ENCODE measurements at places on chromosomes 6 and 20.

GRCh38 chr20:36818861-36819260 lies 45.3 kb upstream of the DSN1 start:
- DNase-seq: peak; percentile 27

GRCh38 chr6:1592852-1593251 lies 16.9 kb upstream of the FOXC1 start:
- DNase-seq: no peak

- no peak for DNase-seq
Measured at GRCh38 chr6:138225953-138226352, 7.7 kb upstream of the PBOV1 start.

- no peak for DNase-seq
Measured at GRCh38 chr20:47782920-47783552, 2.2 kb downstream of the SULF2 start.

- no peak for DNase-seq
Measured at GRCh38 chr6:146990821-146991798, 213.1 kb upstream of the STXBP5 start.

- peak; percentile 17 for DNase-seq
Measured at GRCh38 chr6:165218829-165219228, 90.6 kb downstream of the C6orf118 start.

- no peak for DNase-seq
Measured at GRCh38 chr20:36336954-36337704, 31.0 kb downstream of the DLGAP4 start.

DNA sequence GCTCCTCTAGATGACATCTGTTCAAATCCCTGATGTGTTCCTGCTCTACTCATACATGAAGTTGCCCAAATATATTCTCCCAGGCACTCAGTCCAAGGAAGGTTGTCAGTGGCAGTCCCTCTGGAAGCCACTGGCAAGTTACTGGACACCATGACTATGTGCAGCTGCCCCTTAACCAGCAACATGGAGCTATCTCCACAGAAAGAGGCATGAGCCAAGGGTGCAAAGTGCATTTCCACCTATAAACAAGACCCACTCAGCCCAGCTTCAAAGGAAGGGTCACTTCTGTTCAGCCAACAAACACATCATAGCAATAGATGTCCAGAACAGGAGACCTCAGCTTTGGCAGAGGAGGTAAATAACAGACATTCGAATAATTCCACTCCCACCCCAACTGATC lies 217.6 kb upstream of the PMEPA1 start:
- DNase-seq: no peak

DNA sequence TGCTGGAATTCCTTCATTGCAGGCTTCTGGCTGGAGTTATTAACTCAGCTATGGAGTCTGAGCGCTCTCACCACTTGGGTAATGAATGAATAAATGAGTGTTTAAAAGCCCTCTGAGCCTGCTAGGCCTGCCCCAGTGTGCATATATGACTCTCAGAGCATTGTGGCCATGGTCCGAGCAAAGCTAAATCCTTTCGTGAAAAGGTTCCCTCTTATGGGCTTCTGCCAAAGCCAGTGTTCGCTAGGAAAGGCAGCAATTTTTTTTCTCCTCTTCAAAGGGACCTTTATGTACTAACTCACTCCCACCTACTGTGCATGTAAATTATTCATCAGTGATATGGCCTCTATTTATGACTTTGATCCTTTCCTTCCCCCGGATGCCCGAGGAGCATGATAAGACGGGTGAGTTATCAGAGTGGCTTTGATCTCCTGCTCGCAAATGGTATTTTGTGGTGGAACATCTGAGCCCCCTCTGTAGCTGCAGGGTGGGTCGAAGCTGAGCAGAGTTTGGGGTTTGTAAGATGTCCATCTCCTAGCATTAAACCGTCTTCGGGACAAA lies 88.6 kb downstream of the LINC00237 start:
- peak; percentile 51 for DNase-seq

DNA sequence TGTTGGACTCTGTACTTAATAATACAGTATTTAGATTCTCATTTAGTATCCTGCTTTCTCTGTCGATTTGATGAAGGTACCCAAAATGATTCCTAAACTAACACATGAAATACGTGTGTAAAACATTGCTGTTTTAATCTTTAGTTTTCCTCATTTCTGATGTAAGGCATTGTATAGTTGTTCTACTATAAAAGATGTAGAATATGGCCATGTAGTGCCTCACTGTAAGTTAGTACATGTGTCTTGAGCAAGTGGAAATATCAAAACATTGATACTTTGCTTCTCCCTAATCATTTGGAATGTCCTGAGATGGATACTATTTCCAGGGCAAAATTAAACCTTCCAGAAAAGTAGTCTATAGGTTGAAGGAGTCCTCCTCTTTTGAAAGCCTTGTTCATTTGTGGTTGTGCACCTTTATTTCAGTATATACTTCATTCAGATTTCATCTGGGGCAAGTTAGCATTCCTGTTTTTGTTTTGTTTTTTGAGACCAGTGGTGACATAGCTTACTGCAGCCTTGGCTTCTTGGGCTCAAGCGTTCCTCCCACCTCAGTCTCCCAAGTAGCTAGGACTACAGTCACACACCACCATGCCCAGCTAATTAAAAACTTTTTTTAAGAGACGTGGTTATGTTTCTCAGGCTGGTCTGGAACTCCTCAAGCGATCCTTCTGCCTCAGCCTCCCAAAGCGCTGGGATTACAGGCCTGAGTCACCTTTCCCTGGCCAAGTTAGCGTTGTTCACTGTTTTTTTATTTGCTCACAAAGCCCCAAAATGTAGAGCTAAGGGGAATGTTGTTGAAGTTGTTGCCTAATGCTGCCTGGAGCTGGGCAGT lies 11.6 kb downstream of the SRSF3 start:
- DNase-seq: no peak

GRCh38 chr6:95142101-95142500 lies 435.2 kb upstream of the MANEA start:
- DNase-seq: no peak

- no peak for DNase-seq
Measured at GRCh38 chr20:20060234-20060998, 8.1 kb downstream of the CFAP61 start.

- DNase-seq: no peak
Measured at GRCh38 chr6:25659633-25660368, 7.8 kb downstream of the SCGN start.

DNA sequence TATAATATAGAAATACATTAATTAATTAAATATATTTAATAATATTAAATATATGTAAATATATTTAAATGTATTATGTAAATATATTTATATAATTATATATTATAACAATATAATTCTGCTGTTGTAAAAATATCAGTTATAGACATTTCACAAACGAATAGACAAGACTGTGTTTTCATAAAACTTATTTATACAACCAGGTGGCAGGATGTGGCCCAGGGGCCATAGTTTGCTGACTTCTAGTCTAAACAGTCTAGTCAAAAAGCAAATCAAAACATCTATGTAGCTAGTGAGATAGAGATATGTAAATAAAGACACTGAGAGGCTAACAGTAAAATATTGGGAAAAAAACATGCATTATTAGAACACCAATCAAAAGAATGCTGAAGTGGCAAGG lies 136.4 kb downstream of the TBXT start:
- no peak for DNase-seq

- no peak for DNase-seq
Measured at GRCh38 chr6:34574647-34575293, 18.6 kb upstream of the SPDEF start.

- peak; percentile 33 for DNase-seq
Measured at GRCh38 chr6:110180228-110181008, at the start of gene CDC40. CDC40 (plus strand) TSS chr6:110180427; CDS start chr6:110180445, 18 bp downstream.

GRCh38 chr6:38215651-38216311 lies 396.3 kb downstream of the ZFAND3 start:
- no peak for DNase-seq

DNA sequence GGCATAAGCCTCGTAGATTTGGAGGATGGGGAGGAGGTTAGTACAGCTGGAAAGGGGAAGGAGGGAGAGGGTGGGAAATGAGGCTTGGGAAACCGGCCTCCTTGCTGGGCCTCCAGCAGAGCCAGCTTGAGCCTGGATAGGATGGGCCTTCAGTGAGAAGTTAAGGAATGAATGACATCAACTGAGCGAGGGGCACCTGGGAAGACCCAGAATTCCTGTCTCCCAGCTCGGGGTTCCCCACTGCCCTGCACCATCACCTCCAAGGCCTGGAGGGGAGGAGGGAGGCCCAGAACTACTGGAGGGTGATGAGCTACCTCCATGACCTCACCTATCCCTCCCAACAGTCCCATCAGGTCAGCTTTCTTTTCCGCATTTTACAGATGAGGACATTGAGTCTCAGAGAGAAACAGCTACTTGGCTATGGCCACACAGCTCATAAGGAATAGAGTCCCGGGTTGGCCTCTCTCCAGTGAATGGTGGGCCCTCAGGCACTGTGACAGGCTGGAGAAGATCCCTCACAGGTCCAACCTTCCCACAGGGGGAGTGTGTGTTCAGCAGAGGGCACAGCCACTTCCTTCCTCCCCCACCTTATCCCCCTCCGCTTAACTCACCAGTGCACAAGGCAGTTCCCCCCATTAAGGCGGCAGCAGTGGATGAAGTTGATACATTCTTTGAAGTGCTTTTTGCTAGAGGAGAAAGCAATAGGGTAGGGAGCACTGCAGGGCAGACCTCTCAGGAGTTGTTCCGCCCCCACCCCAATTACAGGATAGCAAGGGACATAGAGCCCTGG lies 6.8 kb downstream of the DUSP15 start:
- DNase-seq: no peak

- DNase-seq: no peak
Measured at GRCh38 chr6:63442870-63443269, 123.1 kb upstream of the LGSN start.

- no peak for DNase-seq
Measured at GRCh38 chr6:118298476-118299427, 249.3 kb upstream of the PLN start.

- DNase-seq: no peak
Measured at GRCh38 chr6:14217728-14218518, 100.4 kb downstream of the CD83 start.

- no peak for DNase-seq
Measured at GRCh38 chr20:9082741-9083140, 13.9 kb downstream of the PLCB4 start.

DNA sequence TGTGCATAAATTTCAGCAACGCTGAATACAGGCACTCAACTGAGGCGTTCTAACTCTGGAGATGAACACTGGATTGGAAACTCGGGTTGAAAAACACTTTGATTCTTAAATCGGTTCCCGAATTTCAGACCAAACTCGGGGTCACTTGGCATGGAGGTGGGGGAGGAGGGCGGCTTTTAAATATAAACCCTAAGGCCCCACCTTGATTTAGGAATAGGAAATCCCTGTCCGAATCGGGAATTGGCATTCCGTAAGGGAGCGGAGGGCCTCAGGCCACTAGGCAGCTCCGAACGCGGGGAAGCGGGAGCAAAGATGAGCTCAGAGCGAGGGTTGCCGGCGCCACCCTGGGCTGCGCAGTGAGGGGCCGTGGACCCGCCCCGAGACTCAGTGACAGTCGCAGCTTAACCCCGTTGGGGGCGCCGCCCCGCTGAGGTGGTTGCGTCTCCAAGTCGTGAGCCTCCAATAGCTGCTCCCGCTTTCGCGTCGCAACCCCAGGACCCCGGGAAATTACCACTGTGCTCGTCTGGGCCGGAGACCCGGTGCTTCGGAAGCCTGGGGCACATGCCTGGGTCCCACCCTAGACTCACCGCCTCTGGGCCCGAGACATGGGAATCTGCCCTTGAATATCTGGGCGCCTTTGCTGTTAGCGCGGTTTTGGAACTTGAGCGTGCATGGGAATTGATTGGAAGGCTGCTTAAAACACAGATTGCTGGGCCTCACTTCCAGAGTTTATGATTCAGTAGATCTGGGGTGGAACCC lies 4.6 kb upstream of the SIM1 start:
- DNase-seq: no peak

DNA sequence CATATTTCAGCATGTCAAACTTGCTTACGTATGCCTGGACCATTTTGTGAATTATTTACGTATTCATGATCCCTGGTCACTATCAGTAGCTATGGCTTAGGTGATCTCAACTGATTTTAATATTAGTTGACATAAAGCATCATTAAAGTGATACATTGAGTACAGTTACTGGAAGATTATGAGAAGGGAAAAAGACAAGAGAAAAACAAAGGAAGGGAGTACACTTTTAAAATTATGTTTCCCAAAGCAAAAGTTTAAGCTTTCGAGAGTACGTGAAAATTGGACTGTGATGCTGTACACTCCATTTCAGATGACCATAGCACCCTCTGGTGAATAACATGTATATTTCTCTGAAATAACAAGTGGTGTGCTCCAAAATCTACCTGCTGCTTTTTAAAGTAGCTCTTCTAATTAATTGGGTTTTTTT lies 215.0 kb upstream of the HSF2 start:
- DNase-seq: no peak

DNA sequence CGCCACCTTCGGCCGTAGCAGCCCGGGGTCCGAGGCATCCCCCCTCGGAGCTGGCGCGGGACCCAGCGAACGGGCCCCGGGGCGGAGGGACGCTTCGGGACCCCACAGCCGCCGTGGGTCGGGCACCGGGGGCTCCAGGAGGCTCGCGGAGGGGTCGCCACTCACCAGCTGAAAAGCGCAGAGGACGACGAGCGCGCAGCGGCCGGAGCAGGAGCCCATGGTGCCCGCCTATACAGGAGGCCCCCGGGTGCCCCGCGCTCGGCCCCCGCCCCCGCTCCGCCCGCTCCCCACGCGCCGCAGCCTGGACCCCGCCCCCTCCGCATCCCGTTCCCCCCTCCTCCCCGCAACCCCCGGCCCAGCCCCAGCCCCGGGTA lies at the start of gene NKAIN4:
Gene NKAIN4, minus strand, starts transcription at position 232 of the 374 bp plus-strand sequence. Its CDS starts 13 bp downstream, at position 219.
- no peak for DNase-seq

DNA sequence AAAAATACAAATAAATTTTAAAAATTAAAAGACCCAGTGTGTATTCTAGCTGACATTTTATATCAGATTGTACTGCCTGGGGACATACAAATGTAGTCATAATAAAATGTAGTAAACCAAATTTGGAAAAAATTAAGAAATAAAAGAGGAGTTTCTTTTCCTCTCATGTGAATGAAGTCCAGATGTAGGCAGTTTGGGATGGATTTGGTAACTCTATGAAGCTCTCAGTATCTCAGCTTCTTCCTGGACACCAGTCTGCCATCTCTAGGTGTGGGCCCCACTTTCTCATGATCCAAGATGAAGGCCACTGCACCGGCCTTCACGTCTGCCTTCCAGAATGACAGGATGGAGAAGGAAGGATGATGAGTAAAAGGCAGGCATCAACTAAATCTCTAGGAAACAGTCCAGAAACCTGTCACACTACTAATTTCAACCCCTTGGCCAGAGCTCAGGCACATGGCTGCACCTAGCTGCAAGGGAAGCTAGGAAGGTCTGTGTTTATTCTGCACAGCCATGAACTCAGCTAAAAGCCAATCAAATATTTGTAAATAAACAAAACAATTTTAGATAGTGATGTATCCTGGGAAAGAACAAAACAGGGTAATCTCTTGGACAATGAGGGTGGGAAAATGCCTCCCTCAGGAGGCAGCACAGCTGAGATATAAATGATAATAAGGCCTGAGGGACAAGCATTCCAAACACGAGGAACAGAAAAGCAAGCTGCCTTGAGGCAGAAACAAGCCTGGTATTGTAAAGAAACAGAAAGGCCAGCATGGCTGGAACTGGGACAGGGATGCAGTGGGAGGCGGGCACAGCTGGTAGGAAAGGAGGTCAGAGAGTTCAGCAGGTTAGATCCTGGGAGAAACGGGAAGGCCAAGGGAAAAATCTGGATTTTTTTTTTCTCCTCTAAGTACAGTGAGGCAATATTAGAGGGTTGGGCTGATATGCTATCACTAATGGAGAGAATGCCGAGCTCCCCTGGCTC lies 88.5 kb upstream of the PTPN1 start:
- no peak for DNase-seq
